IPS-NIHi11 (cell line): ENCODE measurements at places on chromosomes 13 and 19.

- no peak for DNase-seq
Measured at GRCh38 chr13:23509781-23510543, 60.2 kb upstream of the TNFRSF19 start.

DNA sequence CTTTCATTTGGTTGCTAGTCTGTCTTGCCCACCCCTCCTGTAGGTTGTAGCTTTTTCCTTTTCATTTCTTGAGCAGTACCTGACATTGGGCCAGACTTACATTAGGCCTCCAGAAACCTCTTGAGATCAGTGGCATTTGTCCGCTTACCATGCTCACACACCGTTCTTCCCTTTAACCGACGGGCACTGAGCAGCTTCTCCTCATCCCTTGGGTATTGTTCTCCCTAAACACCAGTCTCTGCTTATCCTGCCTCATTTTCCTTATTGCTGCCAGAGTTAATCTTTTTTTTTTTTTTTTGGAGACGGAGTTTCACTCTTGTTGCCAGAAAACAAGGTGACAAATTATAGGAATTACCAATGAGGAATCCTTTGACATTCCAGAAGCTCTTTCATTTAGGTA, 27.2 kb upstream of the KCTD4 start:
- DNase-seq: no peak

- DNase-seq: no peak
Measured at GRCh38 chr13:88675347-88675996, 1004.3 kb downstream of the SLITRK5 start.

DNA sequence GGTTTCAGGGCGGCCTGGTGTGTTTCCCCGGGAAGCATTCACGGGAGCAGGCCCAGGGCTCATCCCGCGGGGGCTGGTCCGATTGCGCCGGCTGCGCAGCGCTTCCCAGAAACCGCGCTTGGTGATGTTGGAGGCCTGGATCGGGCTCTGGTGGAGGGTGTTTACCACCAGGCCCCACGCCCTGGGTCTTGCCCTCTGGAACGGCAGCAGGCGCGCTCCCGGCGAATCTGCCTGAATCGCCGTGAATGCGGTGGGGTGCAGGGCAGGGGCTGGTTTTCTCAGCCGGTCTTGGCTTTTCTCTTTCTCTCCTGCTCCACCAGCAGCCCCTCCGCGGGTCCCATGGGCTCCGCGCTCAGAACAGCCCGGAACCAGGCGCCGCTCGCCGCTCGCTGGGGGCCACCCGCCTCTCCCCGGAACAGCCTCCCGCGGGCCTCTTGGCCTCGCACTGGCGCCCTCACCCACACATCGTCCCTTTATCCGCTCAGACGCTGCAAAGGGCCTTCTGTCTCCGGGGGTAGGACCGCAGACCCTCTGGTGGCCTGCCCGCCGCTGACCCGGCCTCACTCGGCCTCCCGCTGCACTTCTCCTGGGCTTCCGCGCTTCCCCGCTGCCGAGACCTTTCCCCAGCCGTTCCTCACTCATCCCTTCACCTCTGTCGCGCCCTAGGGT, 69.4 kb upstream of the GJB6 start:
- peak; percentile 52 for DNase-seq
